ENCODE measurements at places on chromosomes 13 and 19. TPM values are rescaled to one million over a fixed set of nuclear protein-coding genes. Genes with fewer than 3 reads are reported as not detected.

- no peaks in the 10 kb centered on the region for H3K27me3 ChIP-seq
- H3K4me3 ChIP-seq, result peak overlapping the region; percentile 90
- no peaks in the 10 kb centered on the region for H3K36me3 ChIP-seq
- peaks cover 32% of the 10 kb centered on the region for H3K4me1 ChIP-seq
- H3K27ac ChIP-seq, result peak overlapping the region; percentile 94
Observed at GRCh38 chr13:39038569-39039030, 344 bp downstream of the NHLRC3 start.

GRCh38 chr13:49190901-49191300 is 29.2 kb upstream of the MLNR start:
- no peak for DNase-seq
- H3K36me3 ChIP-seq, result no peaks in the 10 kb centered on the region
- H3K4me1 ChIP-seq, result no peaks in the 10 kb centered on the region
- no peak overlapping the region for H3K27ac ChIP-seq
- H3K4me3 ChIP-seq, result no peak overlapping the region
- no peaks in the 10 kb centered on the region for H3K27me3 ChIP-seq

GRCh38 chr13:107258599-107259187 is 690.8 kb upstream of the ARGLU1 start:
- H3K27me3 ChIP-seq, result no peaks in the 10 kb centered on the region
- no peak for DNase-seq
- H3K4me1 ChIP-seq, result no peaks in the 10 kb centered on the region

GRCh38 chr19:19217099-19217498 is 5.3 kb downstream of the NCAN start:
- H3K4me3 ChIP-seq, result no peak overlapping the region
- H3K4me1 ChIP-seq, result no peaks in the 10 kb centered on the region
- H3K36me3 ChIP-seq, result no peaks in the 10 kb centered on the region
- DNase-seq, result no peak
- no peak overlapping the region for H3K27ac ChIP-seq

GRCh38 chr13:113033054-113033850 is 64.2 kb downstream of the MCF2L start:
- no peak overlapping the region for H3K4me3 ChIP-seq
- no peaks in the 10 kb centered on the region for H3K4me1 ChIP-seq
- H3K27ac ChIP-seq, result no peak overlapping the region
- no peaks in the 10 kb centered on the region for H3K36me3 ChIP-seq

GRCh38 chr13:40863723-40864122 is 74.3 kb downstream of the SLC25A15 start:
- no peaks in the 10 kb centered on the region for H3K4me1 ChIP-seq
- no peak overlapping the region for H3K4me3 ChIP-seq
- no peaks in the 10 kb centered on the region for H3K36me3 ChIP-seq
- DNase-seq, result no peak
- no peaks in the 10 kb centered on the region for H3K27me3 ChIP-seq
- no peak overlapping the region for H3K27ac ChIP-seq

GRCh38 chr13:84973661-84974060 is 825.6 kb downstream of the SLITRK6 start:
- H3K27me3 ChIP-seq, result no peaks in the 10 kb centered on the region
- no peak overlapping the region for H3K27ac ChIP-seq
- no peak for DNase-seq
- H3K4me3 ChIP-seq, result no peak overlapping the region
- H3K36me3 ChIP-seq, result no peaks in the 10 kb centered on the region

DNA sequence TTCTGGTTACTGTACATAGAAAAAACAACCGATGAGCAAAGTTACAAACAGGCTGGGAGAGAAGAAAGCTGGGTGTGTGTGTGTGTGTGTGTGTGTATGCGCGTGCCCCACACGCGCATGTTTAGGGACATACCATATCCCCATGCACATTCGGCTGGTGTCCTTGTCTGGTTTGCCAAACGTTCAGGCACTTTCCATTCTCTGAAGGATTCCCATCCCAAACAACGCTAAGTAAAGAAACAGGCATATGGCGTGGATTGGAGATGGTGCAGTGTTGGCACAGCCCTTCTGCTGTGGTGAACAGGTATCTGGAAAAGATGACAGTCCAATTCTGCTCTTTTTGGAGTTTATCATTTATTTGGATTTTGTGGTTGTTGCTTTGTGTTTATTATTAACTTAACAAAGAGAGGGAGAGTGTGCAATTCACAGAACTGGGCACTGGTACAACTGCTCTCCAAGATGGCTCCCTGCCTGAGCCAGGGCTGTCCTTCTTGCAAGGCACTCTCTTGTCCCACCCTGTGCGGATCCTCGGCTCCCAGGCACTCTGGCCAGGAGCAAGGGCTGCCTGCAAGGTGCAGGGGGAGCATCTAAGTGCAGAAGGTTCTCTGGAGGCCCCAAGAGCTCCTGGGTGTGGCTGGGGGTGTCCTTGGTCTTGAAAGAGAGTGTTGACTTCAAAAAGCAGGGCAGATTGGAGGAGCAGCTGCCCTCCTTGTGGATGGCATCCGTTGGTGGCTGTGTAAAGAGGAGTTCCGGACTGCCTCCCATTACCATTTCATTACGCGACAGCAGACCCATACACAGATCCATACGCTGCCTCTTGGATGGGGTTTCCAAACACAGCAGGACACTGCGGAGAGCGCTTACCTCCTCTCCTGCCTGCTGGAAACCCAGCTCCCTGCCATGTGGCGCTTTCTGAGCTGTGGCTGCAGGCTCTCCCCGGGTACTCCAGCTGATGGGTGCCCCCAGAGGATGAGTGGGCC is 263.1 kb downstream of the ZNF536 start:
- no peaks in the 10 kb centered on the region for H3K27me3 ChIP-seq
- DNase-seq, result no peak
- no peaks in the 10 kb centered on the region for H3K36me3 ChIP-seq
- no peak overlapping the region for H3K4me3 ChIP-seq

DNA sequence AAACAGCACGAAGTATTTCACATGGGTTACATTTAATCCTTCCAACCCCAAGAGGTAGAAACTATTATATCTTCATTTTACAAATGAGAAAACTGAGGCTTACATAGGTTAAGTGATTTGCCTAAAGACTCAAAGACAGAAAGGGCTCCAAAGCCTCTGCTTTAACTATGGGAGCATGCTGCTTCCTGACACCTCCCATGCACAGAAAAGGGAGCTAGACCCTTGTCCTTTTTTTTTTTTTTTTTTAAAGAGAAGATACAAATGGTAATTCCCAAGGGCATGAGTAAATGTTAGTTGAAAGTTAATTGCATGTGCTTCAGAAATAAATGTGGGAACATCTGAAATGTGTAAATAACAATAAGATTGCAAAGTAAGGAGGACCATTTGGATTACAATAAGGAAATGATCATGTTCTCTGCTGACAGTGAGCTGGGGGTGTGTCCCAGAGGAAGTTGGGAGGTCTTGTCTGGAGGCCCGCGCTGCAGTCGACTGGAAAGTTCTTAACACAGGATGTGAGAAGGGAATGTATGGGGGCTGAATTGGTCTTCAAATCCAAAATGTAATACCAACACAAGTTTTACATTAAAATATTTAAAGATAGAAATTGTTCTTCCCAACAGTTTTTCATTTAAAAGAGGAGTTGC is 500.3 kb downstream of the KLF12 start:
- no peak for DNase-seq
- no peaks in the 10 kb centered on the region for H3K27me3 ChIP-seq
- H3K27ac ChIP-seq, result no peak overlapping the region
- no peaks in the 10 kb centered on the region for H3K36me3 ChIP-seq
- no peak overlapping the region for H3K4me3 ChIP-seq
- H3K4me1 ChIP-seq, result no peaks in the 10 kb centered on the region

- no peaks in the 10 kb centered on the region for H3K36me3 ChIP-seq
- H3K27me3 ChIP-seq, result peaks cover 44% of the 10 kb centered on the region
- no peak overlapping the region for H3K4me3 ChIP-seq
- DNase-seq, result no peak
- no peak overlapping the region for H3K27ac ChIP-seq
Observed at GRCh38 chr19:15813916-15814315, 1.5 kb downstream of the OR10H1 start.

- no peaks in the 10 kb centered on the region for H3K36me3 ChIP-seq
- no peak overlapping the region for H3K4me3 ChIP-seq
- H3K27ac ChIP-seq, result no peak overlapping the region
Observed at GRCh38 chr13:71624653-71625600, 242.1 kb downstream of the DACH1 start.

- H3K36me3 ChIP-seq, result no peaks in the 10 kb centered on the region
- peaks cover 30% of the 10 kb centered on the region for H3K4me1 ChIP-seq
- H3K27me3 ChIP-seq, result peaks cover 70% of the 10 kb centered on the region
Observed at GRCh38 chr19:55080968-55081769, 5.5 kb downstream of the EPS8L1 start.

DNA sequence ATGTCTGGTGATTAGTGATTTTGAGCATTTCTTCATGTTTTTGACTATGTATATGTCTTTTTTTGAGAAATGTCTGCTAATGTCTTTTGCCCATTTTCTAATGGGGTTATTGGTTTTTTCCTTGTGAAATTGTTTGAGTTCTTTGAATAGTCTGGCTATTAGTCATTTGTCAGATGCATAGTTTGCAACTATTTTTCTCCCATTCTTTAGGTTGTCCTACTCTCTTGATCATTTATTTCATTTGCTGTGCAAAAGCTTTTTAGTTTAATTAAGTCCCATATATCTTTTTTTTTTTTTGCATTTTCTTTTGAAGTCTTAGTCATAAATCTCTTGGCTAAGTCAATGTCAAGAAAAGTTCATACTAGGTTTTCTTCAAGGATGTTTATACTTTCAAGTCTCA is 449.8 kb downstream of the DACH1 start:
- H3K36me3 ChIP-seq, result no peaks in the 10 kb centered on the region
- no peaks in the 10 kb centered on the region for H3K4me1 ChIP-seq
- no peaks in the 10 kb centered on the region for H3K27me3 ChIP-seq
- no peak overlapping the region for H3K4me3 ChIP-seq
- DNase-seq, result no peak

DNA sequence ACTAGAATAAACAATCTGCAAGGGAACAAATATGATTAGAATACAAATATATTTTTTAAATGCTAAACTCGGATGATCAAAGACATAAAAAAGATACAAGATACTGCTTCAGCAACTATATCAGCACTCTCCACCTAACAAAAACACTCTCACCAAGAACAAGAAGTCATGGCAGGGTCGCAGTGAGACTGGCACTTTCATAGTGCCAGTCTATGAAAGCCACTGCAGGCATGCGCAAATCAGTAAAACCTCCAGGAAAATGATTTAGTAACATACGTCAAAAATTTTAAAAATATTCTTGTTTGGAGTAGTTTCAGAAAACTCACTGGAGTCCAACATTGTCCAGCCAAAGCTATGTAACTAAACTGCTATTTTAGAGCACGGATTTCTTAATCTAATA is 295.9 kb downstream of the DIAPH3 start:
- H3K27ac ChIP-seq, result no peak overlapping the region
- DNase-seq, result no peak
- H3K4me3 ChIP-seq, result no peak overlapping the region

- H3K36me3 ChIP-seq, result peaks cover 40% of the 10 kb centered on the region
- H3K4me1 ChIP-seq, result no peaks in the 10 kb centered on the region
- no peak for DNase-seq
Observed at GRCh38 chr19:10907925-10908324, 20.5 kb downstream of the YIPF2 start.

- peaks cover under 1% of the 10 kb centered on the region for H3K4me1 ChIP-seq
- no peaks in the 10 kb centered on the region for H3K27me3 ChIP-seq
- H3K27ac ChIP-seq, result no peak overlapping the region
- no peak for DNase-seq
Observed at GRCh38 chr19:6868351-6868750, 19.0 kb upstream of the ADGRE1 start.

GRCh38 chr19:34639491-34640085 is 37.4 kb downstream of the SCGB2B2 start:
- no peaks in the 10 kb centered on the region for H3K4me1 ChIP-seq
- no peaks in the 10 kb centered on the region for H3K27me3 ChIP-seq
- no peak overlapping the region for H3K4me3 ChIP-seq
- no peak overlapping the region for H3K27ac ChIP-seq

- peak; percentile 36 for DNase-seq
- H3K27ac ChIP-seq, result no peak overlapping the region
- H3K36me3 ChIP-seq, result no peaks in the 10 kb centered on the region
- H3K4me1 ChIP-seq, result no peaks in the 10 kb centered on the region
- H3K27me3 ChIP-seq, result no peaks in the 10 kb centered on the region
Observed at GRCh38 chr19:8640402-8641004, 10.1 kb downstream of the NFILZ start.

GRCh38 chr19:45110851-45111266 is 17.9 kb downstream of the PPP1R37 start:
- no peaks in the 10 kb centered on the region for H3K27me3 ChIP-seq
- no peak overlapping the region for H3K4me3 ChIP-seq
- H3K36me3 ChIP-seq, result no peaks in the 10 kb centered on the region
- no peak overlapping the region for H3K27ac ChIP-seq
- no peak for DNase-seq

- no peak overlapping the region for H3K4me3 ChIP-seq
- DNase-seq, result no peak
- no peaks in the 10 kb centered on the region for H3K4me1 ChIP-seq
- no peaks in the 10 kb centered on the region for H3K36me3 ChIP-seq
Observed at GRCh38 chr13:95457294-95457693, 95.2 kb upstream of the CLDN10 start.

DNA sequence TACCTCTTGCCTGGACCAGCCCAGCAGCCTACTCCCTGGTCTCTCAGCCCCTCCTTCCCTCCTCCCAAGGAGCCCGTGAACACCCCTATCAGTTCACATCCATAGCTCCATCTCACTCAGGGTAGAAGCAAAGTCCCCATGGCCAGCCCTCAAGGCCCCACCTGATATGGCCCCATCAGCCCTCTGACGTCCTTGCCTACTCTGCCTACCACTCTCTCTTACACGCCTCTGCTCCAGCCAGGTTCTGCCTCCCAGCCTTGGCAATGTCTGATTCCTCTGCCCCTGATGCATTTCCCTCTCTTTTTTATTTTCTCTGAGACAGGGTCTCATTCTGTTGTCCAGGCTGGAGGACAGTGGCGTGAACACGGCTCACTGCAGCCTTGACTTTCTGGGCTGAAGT is 7.9 kb upstream of the SERTAD3 start:
- no peaks in the 10 kb centered on the region for H3K27me3 ChIP-seq
- H3K4me3 ChIP-seq, result no peak overlapping the region
- no peaks in the 10 kb centered on the region for H3K36me3 ChIP-seq
- no peak overlapping the region for H3K27ac ChIP-seq
- DNase-seq, result no peak
- no peaks in the 10 kb centered on the region for H3K4me1 ChIP-seq

- DNase-seq, result no peak
- H3K4me3 ChIP-seq, result no peak overlapping the region
- H3K4me1 ChIP-seq, result no peaks in the 10 kb centered on the region
- no peak overlapping the region for H3K27ac ChIP-seq
- no peaks in the 10 kb centered on the region for H3K27me3 ChIP-seq
Observed at GRCh38 chr13:58574791-58575190, 943.2 kb downstream of the PCDH17 start.

The IGFL1 gene
- total RNA-seq, result not detected

The GRK1 gene
- total RNA-seq, result not detected

The WDR83 gene
- 9.4 TPM for total RNA-seq

The SLITRK6 gene
- total RNA-seq, result 2.9 TPM

The ZNF600 gene
- 95.4 TPM for total RNA-seq

The OVOL3 gene
- not detected for total RNA-seq

The TPRX1 gene
- not detected for total RNA-seq

The SBSN gene
- not detected for total RNA-seq

The OCEL1 gene
- total RNA-seq, result 42.6 TPM

The B9D2 gene
- total RNA-seq, result 9.3 TPM

All from transverse colon (tissue), 4 donors.